ENCODE measurements at places on chromosomes 11 and 22.

DNA sequence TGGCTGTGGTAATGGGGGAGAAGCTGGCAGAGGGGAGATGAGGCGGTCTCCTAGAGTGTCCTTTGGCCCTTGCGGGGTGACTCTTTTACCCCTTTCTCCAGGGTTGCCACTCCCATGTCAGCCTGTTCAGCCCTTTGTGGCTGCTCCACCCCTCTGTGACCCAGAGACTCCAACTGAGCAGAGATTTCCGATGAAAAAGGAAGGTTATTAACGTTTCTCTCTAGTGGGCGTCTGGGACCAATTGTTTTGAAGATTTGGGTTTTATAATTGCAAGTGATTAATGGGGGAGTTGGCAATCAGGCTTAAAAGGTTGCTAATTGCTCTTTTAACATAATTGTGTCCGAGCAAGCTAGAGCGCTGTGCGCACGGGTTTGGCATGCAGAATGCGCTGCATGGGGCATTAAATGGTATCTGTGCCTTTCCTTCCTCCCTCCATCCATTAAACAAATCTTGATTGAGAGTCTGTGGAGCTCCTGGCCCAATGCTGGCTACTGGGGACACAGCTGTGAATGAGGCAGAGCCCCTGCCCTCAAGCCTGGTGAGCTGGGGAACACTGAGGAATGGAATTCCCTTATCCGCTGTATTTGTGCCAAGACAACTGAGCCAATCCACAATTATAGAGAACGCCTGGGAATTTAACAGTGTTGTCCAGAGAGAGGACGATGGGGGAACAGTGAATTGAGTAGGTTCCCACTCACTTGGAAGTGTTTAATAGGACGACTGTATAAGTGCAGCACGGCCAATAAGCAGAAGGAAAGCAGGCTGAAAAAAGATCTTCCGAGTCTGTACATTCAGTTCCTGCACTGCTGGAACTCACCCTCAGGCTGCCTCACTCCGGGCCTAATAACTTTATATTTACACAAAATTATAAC lies 295.9 kb downstream of the MIAT start:
- DNase-seq, result no peak

- no peak for DNase-seq
Observed at GRCh38 chr11:13116491-13116890, 107.4 kb downstream of the RASSF10 start.

DNA sequence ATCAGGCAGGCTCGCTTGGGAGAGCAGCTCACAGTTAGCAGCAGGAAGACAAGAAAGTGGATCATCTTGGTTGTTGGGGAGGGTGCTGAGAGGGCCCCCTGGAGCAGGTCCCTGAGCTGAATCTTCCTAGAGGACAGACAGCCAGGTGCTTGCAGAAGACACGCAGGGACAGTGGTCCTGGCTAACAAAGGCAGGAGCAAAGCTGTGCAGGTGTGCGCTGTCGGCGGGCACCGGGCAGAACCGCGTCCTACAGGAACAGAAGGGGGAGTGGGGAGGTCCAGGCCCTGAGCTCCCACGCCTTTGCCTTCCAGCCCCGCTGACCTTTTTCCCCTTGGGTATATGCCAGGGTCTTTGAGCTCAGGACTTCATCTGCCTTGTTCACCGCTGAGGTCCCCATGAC lies 30.1 kb upstream of the PARVB start:
- no peak for DNase-seq

DNA sequence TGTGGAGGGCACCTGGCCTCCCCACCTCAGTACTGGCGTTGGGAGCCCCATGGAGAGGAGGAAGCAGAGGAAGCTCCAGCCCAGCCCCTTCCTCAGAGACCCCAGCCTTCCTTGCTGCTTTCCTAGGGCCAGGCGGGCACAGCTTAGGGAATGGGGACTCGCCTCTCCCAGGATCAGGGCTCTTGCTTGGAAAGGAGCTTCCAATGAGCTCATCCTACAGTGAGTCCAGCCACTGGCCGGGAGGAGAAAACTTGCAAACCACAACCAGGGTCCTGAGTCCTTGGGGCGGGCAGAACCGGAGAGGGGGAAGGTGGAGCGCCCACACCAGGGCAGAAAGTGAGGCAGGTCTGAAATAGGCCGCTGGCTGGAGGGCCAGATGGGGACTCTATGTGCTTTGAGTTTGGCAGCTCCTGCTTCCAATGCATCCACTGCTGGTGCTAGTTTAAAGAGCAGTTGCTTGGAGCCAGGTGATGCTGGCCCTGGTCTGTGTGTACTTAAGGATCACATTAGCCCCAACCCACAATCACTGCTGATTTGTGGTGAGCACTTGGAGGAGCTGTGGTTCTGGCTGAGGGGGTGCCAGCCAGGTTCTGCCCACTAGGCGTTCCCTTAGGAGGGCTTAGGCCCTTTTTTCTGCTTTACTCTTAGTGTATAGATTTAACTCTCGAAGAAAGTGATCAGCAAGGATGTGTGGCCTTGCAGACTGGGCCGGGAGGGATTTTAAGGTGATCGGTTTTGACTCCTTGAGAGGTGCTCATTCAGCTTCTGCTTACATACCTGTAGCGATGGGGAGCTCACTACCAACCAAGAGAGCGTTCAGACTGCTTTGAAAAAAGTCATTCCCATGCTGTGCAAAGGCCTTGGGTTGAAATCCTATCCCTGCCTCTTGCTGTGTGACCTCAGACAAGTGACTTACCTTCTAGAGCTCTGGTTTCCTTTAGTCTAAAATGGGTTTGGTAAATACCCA lies 81.9 kb downstream of the TP53I11 start:
- no peak for DNase-seq

DNA sequence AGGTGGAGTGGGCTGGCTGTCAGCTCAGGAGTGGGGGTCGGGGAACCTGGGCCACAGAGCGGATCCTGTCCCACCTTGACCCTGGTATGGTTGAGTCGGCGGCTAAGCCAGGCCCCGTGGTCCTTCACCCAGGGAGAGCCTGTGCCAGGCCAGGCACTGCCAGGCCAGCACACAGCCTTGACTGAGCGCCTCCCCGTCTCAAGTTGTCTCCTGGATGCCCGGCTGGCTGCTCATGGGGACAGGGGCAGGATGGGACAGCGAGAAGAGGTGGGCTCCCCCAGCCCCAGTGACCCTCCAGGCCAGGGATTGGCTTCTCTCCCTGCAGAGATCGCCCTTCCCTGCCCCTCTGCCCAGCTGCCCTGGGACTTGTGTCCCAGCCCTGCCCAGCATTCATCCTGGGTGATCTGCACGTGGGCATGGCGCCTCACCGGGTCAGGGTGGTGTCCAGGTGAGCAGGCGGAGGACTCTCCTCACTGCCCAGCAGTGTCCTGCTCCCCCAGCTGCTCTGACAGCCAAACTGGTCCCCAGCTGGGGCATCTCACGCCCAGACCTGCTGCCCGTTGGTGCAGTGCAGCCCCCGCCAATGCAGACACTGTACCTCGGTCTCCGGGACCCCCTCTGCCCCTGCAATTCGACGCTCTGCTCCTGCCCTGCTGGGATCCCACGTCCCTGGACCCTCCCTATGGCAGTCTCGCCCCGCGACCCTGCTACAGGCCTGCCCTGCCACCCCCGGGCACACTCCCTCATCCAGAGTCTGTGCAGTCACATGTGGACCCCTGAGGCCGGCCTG lies 28.8 kb upstream of the CCDC188 start:
- no peak for DNase-seq

DNA sequence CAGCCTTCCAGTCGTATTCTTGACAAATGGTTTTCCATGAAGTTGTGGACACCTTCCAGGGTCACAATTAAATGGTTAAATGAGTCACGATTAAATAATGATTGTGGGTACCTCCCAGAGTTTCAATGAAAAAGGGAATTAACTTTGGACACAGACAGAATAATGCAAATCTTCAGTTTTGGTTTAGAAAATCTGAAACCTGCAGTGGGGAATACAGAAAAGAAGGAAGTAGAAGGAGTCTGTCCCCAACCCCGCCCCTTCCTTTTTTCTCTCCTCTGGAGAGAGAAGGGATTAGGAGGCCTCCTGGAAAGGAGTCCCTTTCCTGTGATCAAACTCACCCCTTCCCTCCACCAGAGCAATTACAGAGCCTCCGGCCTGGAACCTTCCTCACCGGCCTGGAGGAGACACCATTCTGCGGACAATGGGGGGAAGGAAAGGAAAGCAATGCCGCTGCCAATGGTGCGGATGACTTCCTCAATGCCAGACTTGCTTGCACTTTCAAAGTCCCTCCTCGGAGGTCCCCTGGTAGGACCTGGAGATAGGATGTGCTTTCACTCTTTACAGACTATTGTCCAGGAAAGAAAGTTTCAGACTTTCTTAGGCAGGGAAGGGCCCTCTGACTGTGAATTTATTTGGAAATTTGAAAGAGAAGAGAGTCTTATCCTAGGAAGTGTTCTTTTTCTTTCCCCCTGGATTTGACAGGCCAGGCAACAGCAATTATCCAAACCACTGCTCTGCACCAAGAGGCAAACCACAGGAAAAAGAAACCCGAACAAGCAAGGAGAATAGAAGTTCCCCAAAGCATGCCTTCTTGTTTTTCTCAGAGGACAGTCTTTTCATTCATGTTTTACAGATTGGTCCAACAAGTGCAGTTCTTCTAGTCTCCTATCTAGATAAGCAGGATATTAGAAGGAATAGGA lies 86.8 kb downstream of the PTPRJ start:
- DNase-seq, result no peak

- no peak for DNase-seq
Observed at GRCh38 chr11:110200241-110200640, 96.2 kb downstream of the RDX start.

- DNase-seq, result no peak
Observed at GRCh38 chr11:19938169-19938856, 222.0 kb downstream of the DBX1 start.

GRCh38 chr22:37516456-37516855 lies 2.8 kb downstream of the CARD10 start:
- DNase-seq, result no peak

GRCh38 chr11:47551086-47551485 lies 1.8 kb downstream of the CELF1 start:
- no peak for DNase-seq

GRCh38 chr11:13928566-13929251 lies 33.8 kb upstream of the SPON1 start:
- DNase-seq, result no peak

DNA sequence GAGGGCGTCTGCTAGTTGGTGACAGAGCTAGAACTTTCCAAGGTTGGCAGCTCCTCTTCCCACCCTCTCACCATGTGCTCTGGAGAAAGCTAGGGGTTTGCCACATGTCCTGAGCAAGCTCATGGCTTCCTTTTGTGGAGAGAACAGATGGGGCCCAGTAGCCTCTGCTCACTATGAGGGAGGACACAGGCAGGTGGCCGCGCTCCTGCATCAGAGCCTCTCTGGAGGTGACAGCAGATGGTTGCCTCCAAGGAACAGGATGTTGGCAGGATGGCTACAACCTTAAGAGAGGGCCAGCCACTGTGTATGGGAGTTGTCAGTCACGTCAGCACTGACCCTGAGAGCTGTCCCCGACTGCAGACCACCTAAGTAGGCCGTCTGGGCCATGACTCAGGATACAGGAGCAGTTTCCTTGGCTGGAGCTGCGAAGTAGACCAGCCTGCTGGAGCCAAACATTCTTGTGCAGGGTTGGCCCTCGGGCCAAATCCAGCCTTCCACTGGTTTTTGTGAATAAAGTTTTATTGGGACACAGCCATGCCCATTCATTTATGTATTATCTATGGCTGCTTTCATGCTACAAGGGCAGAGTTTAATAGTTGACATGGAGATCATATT lies 28.0 kb downstream of the SGSM1 start:
- DNase-seq, result no peak

GRCh38 chr22:19055801-19056200 lies 66.4 kb downstream of the DGCR2 start:
- no peak for DNase-seq

DNA sequence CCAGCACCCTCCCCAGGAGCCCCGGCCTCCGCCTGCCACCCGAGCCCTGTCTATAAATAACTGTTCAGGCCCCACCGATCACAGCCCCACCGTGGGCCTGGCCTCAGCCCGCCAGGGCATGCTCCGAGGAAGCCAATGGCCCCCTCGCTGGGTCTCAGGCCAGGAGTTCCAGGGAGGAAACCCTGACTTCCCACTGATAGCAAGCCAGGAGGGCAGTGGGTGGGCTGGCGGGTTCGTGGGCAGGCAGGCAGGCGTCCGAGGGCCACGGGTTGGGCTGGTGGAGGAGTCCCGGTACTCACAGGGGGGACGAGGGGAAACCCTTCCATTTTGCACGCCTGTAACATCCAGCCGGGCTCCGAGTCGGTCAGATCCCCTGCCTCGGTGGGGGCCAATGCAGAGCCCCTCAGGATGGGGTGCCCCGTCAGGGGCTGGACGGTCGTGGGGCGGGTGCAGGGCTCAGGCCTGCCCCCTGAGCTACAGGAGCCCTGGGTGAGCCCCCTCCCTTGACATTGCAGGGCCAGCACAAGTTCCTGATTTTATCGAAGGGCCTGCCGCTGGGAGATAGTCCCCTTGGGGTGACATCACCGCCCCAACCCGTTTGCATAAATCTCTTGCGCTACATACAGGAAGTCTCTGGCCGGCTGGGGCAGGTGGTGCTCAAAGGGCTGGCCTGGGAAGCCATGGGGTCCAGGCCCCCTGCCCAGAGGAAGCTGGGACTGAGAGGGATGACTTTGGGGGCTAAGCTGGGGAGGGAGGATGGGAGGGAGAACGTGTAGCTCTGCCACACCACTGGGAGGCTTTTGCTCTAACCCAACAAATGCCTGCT lies at the start of gene SPI1:
Gene SPI1 (minus strand): TSS at position 538 of the 826 bp plus-strand sequence. CDS start 194 bp downstream, at position 344.
- DNase-seq, result no peak

Measured in activated T-helper 1 cell treated with Interleukin-2 at 50 U/mL for 16 hours (primary cell).